Activated T-helper 9 cell treated with anti-CD3 and anti-CD28 coated beads, Interleukin-2, amount 50 U/mL, for 16 hours (primary cell): ENCODE measurements at places on chromosomes 4 and X.

GRCh38 chr4:154004016-154004415, 215.1 kb upstream of the SFRP2 start:
- DNase-seq, result no peak

- DNase-seq, result no peak
These were observed 18.4 kb downstream of the XIAP start for GRCh38 chrX:123878252-123878721.

DNA sequence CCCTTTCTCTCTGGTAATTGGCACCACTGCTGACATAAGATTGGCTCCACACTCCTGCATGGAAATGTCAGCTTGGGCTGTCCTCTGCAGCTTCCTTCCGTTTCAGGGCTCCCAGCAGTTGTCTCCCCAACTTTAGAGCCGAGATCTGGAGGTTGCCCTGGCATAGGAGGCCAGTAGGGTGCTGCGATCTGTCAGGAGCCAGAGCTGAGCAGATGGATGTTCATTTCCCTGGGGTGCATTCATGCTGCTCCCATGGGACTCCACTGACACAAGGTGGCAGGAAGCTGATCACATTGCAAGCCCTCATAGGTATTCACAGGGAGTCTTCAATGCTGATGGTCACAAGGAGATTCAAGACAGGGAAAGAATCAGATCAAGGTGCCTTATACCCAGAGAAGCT, 116.6 kb upstream of the RAI2 start:
- DNase-seq, result no peak

DNA sequence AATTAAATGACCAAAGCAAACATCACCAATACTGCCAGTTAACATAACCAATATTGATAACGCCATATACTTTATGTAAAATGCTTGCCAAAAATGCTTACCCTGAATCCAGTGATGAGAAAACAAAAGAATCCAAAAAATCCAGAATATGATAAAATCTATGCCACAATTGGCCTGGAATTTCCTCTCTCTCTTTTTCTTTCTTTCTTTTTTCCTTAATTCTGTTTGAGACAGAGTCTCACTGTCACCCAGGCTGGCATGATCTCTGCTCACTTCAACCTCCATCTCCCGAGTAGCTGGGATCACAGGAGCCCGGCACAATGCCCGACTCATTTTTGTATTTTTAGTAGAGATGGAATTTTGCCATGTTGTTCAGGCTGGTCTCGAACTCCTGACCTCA, 9.8 kb upstream of the SLC7A11 start:
- DNase-seq, result no peak

DNA sequence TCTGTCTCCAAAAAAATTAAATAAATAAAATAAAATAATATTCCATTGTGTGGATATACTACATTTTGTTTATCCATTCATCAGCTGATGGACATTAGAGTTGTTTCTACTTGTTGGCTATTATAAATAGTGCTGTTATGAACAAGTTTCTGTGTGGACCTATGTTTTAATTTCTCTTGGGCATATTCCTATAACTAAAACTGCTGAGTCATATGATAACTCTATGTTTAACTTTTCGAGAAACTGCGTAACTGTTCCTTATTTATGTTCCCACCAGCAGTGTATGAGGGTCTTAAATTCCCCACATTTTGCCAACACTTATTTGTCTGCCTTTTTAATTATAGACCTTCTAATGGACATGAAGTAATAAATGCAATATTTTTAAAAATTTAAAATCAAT, 369.5 kb downstream of the CHIC1 start:
- DNase-seq, result no peak
